Activated B cell treated with CpG ODN at 0.5 μM for 24 hours (primary cell): ENCODE measurements at places on chromosomes 5 and 9.

DNA sequence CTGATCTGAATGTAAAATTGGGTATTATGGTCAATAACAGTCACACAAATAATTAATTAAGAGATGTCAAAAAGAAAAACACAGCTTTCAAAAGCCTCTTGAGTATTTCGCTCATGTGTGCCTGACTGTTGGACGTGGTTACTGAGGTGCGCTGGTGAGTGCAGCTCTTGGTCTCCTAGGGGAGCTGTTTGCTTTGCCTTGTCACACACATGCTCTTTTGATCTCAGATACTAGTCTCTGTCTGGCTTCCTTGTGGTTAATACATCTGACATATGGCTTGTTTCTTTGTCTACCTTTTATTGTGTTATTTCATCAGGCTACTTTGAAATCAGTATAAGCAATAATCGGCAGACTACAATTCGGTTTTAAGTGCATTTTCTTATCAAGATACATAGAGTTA lies 51.5 kb downstream of the PCSK1 start:
- no peak for DNase-seq

DNA sequence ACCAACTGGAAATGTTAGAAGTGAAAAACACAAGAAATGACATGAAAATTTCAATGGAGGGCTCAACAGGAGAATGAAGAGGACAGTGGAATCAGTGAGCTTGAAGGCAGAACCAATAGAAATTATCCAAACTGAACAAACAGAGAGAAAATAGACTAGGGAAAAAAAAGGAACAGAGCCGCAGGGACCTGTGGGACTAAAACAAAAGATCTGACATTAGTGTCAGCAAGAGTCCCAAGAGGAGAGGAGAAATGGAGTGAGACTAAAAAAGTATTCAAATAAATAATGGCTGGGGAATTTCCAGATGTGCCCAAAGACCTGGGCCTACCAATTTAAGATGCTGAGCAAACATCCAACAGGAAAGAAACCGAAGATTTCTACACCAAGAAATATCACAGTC lies 175.0 kb upstream of the PHYKPL start:
- no peak for DNase-seq

DNA sequence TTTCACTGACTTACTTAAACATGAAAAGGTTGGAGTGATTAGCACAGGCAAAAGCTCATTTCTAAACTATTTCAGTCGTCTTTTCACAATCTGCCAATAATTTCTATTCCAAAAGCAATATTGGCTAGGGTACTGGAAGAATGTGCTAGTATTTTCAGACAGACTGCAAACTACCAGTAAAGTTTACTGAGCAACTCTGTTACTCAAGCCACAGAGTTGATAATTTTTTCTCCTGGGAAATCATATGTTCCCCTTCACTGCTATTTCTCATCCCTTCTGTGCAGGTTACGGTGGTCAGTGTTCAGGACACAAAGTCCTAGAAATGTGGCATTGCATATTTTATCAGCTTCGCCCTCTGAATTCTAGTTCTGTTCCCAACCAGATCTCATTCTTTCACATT lies 343.3 kb upstream of the TNC start:
- no peak for DNase-seq

DNA sequence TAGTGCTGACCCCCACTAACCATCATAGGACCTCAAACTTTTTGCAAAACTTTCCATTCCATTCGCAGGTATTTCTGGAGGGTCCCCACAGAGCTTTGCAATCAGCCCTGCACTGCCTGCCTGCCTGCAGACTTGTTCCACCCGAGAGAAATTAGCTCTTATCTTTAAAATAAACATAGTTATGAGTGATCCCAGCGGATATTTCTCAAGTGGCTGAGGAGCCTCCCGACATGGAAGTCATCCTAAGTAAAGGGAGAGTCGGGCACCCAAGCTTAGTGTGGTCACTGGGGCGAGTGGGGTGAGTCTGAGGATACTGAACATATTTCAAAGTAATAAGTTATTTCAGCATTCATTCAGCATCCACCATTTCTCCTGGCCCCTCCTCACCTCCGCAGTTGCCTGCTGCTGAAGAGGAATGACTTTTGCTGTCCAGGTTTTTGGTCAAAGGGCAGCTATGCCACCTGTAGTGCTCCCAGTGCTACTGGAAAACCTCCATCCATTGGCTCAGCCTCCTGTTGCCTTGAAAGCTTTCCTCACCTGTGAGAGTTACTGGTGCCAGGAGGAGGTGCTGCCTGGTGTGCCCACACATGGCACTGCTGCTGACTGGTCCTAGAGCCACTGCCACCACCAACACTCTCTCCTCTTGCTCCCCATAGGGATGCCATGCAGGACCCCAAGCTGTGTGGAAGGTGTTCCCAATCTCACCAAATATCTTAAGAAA lies 89.7 kb upstream of the PCSK1 start:
- DNase-seq, result no peak

DNA sequence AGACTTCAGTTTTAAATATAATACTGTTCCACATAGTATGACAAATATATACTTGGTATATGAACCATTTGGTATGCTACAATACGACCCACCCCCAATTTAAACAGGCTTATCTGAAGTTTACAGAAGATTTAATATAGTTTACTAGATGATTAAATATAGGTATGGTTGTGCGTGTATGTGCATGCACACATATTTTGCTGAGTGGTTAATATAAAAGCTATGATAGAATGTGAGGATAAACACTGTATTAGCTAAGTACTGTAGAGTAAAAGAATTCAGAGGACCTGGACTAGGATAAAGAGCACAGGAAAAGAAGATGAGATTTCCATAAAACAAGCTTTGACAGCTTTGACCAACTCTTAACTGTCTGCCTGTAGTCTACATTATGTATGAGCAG lies 356.7 kb downstream of the PDE4D start:
- no peak for DNase-seq

DNA sequence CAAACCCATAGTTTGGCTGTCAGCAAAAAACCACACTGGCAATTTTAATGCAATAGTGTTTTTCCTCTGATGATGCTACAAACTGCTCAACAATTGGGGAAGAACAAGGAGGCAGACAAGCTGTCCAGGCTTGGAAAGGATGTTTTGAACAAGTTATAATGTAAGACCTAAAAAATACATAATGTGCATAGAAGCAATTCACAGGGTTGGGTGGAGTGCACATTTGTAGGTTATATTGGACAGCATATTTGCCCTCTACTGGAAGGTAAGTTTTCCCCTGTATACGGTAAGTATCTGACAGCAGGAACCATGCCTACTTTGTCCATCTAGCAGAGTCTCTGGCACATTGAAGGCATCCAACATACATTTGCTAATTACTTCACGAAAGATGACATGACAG lies 114.3 kb upstream of the PUM3 start:
- DNase-seq, result no peak

DNA sequence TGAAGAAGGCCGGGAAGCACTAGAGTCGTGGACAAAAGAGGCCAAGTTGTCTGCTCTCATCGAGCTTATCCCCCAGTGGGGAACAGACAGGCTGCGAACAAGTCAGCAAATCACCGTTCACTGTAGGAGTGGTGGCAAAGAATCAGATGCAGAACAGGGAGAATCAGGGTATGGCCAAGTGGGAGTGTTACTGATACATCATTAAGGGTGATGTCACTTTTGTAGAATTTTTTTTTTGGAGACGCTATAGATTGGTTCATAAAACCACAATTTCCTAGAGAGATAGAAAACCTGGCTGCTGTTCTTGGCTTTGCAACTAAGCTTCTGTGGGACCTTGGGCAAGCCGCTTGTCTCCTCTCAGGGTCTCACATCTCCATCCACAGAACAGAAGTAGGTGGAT lies 21.3 kb downstream of the SPRY4 start:
- DNase-seq, result no peak

GRCh38 chr9:113154471-113154870 lies 3.7 kb downstream of the SLC31A2 start:
- DNase-seq, result no peak

DNA sequence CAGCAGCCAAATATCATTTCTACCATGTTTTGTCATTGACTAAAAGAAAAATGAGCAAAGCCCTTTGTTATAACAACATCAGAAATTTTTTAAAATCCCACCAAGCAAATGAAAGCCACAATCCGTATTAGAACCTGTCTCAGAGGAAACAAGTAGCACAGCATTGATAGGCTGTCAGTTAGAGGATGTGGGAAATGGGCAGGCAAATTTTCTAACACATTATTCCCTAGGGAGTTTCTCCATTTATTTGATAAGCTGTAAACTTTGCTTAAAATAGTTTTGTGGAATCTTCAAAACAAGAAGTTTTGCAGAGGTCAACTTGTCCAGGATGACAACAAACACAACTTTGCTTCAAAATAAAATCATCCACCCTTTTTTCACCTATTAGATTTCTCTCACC lies 53.6 kb upstream of the APC start:
- DNase-seq, result no peak

GRCh38 chr5:166961028-166961427 lies 1330.4 kb upstream of the WWC1 start:
- no peak for DNase-seq

GRCh38 chr9:112384690-112385089 lies 4.8 kb downstream of the HSDL2 start:
- DNase-seq, result no peak

GRCh38 chr5:131384616-131385214 lies 120.9 kb downstream of the CDC42SE2 start:
- DNase-seq, result no peak

DNA sequence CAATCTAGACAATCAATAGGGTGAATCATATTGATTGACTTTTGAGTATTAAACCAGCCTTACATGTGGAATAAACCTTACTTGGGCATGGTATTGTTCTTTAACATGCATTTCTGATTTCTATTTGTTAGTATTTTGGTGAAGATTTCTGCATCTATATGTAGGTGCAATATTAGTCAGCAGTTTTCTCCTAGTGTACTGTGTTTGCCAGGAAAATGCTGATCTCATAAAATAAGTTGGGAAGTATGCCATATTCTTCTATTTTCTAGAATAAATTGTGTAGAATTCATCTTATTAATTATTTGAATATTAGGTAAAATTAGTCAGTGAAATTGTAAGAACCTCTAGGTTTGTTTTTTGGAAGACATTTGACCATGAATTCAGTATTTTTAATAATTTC lies 38.4 kb downstream of the ANXA2R start:
- DNase-seq, result no peak

- DNase-seq, result no peak
These were observed 17.7 kb downstream of the S1PR3 start for GRCh38 chr9:89008744-89009545.

GRCh38 chr5:136012041-136012804 lies 16.6 kb upstream of the TGFBI start:
- DNase-seq, result no peak

GRCh38 chr9:102569436-102569835 lies 425.7 kb upstream of the CYLC2 start:
- DNase-seq, result no peak

GRCh38 chr5:139061274-139061673 lies 136.9 kb downstream of the SIL1 start:
- DNase-seq, result no peak

- DNase-seq, result no peak
These were observed 17.1 kb upstream of the GOLM1 start for GRCh38 chr9:86116425-86116824.

DNA sequence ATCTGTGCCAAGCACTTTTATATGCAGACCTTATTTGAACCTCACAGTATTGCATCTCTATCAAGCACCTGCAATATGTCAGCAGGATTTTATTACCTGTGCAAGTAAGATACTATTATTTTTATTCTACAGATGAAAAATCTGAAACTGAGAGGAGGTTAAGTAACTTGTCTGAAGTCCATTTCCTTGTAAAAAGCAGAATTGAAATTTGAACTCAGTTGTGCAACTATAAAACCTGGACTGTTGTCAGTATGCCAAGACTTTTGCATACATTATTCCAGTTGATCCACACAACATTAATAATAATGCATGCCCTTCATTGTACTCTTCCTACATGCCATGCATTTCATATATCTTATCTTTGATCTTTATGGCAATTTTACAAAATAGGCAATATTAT lies 82.2 kb upstream of the BRINP1 start:
- no peak for DNase-seq

GRCh38 chr5:82560969-82561368 lies 282.8 kb upstream of the RPS23 start:
- DNase-seq, result no peak

DNA sequence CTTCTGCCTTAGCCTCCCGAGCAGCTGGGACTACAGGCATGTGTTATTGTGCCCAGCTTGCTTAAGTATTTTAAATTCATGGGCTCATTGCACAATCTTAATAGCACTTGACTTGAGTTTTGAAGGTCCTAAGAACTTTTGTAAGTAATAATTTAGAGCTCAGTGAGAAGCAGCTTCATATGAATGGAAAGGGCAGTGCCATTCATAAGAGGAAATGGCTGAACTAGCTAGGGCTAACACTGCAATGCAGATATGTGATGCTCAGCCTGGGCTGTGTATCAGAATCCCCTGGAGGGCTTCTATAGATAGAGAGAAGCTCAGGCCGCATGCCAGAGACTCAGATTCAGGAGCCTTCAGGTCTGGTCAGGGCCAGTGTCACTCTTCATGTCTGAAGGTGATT lies 295.5 kb upstream of the DAP start:
- no peak for DNase-seq

DNA sequence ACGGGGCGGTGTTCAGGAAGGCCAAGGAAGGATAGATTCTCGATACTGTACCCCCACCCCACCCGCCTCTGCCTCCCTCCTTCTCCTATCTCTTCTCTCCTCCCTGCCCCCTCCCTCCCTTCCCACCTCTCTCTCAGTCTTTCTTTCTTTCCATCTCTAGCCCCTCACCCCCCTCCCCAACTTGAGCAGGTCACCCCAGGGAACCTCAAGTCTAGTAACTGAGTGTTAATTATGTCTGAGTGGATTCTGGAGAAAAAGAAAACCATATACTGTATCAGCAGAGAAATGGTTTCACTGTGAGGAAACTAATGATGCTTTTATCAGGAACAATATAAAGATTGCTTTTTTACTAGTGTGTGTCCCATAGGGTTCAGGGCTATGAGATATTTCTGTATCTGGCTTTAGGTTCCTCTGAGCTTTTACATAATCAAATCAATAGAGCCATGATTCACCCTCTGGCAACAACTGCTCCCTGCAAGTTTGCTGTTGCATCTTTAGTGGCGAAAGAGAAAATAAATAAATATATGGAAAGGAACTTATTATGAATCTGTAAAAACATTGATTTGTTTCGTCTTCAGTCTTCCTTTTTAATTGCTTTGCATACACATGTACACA lies 639.7 kb downstream of the CCDC171 start:
- DNase-seq, result no peak

- no peak for DNase-seq
These were observed 419.0 kb downstream of the PLK2 start for GRCh38 chr5:58040846-58041245.

GRCh38 chr5:170496662-170497028 lies 7.2 kb upstream of the KCNIP1 start:
- DNase-seq, result no peak

GRCh38 chr9:85523202-85523601 lies 218.6 kb downstream of the AGTPBP1 start:
- DNase-seq, result no peak

GRCh38 chr9:137853392-137853995 lies 24.1 kb upstream of the CACNA1B start:
- no peak for DNase-seq

DNA sequence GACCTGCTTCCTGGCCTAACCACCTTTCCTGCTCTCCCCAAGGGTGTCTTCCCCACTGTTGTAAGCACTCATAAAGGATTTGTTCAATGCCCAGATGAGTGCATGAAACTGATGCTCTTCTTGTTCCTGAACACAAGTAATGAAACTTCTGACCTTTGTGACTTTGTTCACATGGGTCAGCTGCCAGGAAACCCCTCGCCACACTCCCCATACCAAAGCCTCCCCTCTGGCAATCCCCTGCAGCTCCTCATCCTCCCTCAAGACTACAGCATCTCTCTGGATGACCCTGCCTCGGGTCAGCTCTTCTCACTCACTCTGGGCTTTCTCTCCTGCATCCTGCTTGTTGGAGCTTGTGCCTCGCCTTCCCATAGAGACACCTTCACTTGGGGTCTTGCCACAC lies 72.2 kb upstream of the SPTLC1 start:
- no peak for DNase-seq
